Effector memory CD4-positive, alpha-beta T cell (primary cell): ENCODE measurements at places on chromosomes 6 and 20.

DNA sequence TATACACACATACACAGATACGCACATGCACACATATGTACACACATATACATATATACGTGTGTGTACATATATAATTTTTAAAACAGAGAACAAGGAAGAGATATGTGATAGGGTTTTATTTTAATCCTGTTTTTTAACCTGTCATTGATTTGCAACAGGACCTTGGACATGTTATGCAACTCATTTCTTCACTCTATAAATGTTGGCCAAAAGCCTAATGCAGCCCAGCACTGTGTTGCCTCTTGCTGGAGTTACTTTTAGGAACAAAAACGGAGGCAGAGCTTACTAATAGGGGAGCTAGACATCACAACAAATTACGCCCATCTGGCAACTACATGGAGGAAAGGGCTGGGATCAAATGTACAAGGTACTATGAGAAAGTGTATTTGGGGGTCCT is 179.9 kb upstream of the TAB2 start:
- DNase-seq, result no peak

DNA sequence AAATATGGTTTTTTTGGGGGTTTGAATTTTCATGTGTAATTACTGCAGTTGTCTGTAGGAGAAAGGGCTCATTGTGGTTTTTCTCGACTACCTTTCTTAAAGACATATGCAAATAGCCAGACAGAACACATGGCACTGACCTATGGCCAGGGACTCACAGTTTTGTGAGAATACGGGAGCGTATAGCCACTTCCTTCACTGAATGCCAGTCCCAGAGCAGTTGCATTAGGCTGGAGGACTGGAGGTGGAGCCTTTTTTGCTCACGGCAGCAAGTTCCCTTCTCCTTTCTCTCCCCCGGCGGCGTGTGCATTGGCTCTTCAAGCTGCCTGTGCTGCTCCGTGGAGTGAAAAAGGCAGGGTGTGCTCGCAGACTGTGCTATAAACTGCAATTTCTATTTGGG is 114.9 kb downstream of the AKAP7 start:
- DNase-seq, result no peak

GRCh38 chr20:717832-718231 is 42.2 kb upstream of the SCRT2 start:
- DNase-seq, result no peak

DNA sequence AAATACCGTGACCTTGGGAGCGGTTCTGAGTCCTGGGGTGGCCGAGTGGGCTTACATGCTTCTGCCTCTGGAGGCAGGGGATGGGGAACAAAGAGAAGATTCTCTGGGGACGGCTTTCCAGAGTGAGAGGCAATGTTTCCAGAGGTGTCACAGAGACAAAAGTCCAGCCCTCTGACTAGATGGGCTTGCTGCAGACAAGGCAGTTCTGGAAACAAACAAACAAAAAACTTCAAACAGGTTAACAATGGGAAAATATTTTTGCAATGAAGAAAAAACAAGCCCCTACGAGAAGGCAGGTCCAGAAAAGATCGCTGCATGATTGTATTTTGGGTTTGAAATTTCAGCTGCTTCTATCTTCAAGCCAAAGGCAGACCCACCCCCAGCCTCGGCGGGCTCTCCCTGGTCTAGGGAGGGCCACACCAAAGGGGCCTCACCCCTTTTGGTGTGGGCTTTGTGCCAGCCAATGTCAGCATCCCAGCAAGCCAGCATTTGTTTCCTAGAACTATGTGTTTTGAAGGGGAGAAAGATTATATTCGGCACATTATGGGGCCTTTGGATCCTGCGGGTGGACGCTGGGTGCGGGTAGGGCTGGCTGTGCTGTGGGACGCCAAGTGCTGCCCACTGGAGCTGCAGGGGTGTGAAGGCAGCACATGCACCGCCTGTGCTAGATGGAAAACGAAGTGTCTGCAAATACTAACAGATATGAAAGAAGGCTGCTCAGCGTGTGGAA is 42.9 kb downstream of the RIOK1 start:
- DNase-seq, result no peak

DNA sequence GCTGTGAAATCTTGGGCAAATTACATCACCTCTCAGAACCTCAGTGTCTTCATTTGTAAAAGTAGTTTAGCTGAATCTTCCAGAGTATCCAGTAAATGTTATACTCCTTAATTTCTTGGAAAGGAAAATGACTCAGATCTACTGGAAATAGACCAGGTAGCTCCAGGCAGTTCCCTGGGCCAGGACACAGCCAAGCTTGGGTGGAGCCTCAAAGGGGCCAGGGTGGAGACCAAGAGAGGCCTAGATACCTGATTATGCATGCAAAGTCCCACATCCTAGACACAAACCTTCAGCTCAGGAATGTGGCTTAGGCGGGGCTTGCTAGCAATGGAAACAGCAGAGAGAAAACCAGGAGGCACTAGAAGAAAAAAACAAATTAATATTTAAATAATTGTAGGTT is 272.8 kb downstream of the MAFB start:
- DNase-seq, result no peak

DNA sequence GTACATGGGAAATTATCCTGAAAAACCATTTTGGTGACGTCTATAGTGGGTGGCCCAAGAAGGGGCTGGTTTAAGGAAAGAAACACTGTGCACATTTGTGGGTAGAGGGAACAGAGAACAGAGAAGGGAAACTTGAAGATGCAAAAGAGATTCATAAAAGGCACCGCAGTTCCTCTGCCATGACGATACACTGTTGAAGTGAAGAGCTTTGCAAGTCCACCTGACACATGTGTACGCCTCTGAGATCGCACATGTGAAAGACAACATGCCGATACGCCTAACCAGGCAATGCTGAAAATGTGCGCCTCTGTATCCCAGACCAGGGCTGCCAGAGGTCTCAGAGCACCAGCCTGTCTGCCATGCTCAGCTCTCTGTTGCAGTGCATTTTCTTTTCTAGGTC is 180.9 kb downstream of the KIF16B start:
- no peak for DNase-seq

DNA sequence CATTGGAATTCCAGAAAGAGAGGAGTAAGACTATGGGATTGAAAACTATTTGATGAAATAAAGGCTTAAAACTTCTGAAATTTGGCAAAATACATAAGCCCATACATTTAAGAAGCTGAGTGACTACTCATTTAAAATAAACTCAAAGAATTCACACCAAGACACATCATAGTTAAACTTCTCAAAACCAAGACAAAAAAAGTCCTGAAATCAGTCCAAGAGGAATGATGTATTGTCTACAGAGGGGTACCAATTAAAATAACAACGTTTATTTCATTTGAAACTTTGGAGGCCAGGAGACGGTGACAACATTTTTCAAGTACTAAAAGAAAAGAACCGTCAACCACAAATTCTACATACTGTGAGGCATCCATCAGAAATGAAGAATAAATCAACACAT is 841.4 kb upstream of the MAP3K7 start:
- no peak for DNase-seq

GRCh38 chr6:29800254-29800653 is 27.4 kb upstream of the HLA-G start:
- DNase-seq, result no peak

DNA sequence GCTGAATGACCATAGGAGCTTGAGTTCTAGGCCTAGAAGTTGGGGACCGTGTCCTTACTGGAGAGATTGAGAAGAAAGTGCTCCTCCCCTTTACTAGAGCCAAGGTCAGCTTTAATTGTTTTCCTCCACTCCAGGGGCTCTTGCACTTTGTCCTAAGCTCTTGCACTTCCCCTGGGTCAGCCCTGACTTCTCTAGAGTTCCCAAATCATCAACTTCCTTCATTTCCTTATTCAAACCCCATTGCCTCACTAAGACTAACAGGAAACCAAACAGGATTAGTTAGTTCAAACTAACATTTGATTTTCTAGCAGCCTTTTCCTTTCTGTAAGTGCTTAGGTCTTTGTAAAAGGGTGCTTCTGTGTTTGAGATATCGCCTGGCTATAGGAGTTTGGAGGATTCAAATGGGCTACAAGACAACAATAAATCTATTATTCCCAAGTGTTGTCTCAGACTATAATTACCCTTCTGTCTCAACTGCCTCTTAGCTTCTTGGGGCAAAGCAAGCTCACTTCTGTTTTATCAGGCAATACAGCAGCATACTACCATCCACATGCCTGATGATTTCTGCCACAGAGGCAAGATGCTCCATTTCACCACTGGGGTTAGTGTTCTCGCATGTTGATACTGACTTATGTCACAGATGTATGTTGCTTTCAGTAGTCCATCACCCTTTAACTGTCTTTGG is 12.8 kb upstream of the DTNBP1 start:
- no peak for DNase-seq

- no peak for DNase-seq
Observed at GRCh38 chr6:110476046-110476849, at the start of gene SLC22A16. SLC22A16 (minus strand) TSS chr6:110476613; CDS start chr6:110476574, 39 bp downstream.
